ENCODE measurements at places on chromosomes 13 and 19.
A peak's percentile ranks its signal among the peaks of the same experiment; 100 is the strongest.

DNA sequence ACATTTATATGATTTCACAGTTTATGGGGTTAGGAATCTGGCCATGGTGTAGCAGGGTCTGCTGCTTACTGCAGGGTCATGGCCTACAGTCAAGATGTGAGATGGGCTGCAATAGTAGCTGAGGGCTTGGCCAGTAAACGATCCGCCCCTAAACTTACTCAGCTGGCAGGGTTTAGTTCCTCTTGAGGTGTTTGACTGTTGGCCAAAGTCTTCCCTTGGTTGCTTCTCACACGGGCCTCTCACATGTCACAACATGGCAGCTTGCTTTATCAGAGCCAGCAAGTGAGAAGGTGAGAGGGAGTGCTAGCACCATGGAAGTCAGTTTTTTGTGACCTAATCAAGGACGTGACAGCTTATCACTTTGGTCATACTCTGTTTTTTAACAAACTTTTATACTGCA, 77.1 kb downstream of the DNAJC3 start:
- DNase-seq: no peak

GRCh38 chr19:17420475-17420924, 653 bp downstream of the MVB12A start:
- DNase-seq: peak; percentile 51

DNA sequence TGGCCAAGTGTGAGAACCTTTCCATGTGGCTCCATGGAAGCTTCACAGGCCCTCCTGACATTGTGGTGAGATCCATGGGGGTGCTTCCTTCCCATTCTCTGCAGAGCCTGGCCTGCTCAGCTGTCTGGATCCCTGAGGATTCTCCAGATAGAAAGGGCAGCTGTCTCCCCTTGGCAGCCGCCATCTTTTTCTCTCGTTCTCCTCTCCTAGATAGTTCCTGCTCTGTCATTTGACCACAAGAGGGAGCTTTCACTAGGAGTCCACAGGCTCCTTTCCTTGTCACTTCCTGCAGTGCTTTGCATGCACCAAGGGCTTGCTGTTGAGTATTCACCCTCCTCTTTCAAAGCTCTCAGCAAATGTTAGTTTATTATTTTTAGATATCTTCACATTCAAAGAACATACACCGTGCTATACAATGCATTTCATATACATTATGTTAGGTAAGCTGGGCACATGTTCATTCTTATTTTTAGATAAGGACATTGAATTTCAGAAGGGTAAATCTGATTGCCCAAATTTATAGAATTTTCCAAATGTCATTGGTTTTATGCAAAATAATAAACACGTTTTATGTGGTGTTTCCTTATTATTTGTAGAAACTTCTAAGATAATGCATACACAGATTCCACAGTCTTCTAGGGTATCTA, 133.2 kb downstream of the FRY start:
- DNase-seq: peak; percentile 64

DNA sequence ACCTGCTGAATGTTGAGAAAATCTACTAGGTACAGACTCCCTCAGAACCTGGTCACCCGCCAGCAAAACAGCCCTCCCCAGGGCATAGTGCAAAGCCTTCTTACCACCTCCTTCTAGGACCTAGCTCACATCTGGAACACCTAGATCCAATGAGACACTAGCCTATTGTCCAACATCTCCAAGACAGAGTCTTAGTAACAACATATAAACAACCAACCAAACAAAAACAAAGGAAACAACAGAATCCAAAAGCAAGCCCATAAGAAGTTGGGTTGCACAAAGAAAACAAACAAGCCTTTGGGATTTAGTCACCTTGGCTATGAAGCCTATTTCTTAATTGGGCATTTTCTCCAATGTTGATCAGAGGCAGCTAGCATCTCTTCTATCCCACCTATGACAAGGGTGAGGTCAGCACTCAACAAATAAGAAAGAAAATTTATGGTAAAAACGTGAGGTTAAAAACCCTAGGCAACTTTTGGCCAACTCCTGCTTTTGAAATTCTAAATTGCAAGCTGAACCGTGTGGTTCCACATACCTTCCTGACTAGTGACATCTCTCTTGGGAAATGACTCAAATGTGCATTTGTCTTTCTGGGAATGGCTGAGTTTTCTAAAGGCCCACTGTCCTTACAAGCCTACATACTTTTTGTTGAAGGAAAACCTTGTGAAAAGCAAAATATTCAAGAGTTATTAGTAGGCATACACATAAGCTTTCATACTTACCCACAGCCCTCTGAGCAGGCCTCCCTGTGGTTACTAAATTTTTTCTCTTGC, 66.7 kb downstream of the FAM216B start:
- DNase-seq: no peak

DNA sequence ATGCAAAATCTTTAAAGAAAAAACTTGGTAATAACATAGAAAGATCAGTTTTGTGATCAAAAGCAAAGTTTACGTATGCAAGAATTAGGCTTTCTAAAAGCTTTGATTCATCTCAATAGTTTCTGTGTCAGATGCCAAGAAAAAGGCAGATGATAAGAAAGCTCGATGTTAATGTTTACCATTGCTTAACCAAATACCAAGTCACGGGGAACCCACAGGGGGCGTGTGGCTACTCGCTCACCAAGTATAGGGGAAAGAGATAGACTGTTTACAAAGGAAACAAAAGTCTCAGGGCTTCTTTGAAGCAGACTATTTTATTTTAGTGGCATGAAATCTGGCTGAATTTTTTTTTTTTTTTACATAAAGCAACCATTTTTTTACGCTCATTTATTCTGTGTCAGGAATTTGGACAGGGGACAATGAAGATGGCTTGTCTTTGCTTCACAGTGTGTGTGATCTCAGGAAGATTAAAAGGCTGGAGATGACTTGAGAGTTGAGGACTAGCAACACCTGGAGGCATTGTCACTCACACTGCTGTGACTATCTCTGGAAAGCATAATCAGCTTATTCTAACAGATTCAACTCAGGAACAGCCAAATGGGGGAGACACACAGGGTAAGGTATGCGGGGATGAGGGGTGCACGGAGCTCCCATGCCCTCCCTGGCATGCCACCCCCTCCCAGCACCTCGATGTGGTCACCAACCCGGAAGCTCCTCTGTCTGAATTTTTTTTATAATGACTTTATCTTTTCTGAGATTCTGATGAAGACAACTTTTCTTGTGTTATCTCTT, 24.9 kb downstream of the RCBTB1 start:
- DNase-seq: peak; percentile 12

DNA sequence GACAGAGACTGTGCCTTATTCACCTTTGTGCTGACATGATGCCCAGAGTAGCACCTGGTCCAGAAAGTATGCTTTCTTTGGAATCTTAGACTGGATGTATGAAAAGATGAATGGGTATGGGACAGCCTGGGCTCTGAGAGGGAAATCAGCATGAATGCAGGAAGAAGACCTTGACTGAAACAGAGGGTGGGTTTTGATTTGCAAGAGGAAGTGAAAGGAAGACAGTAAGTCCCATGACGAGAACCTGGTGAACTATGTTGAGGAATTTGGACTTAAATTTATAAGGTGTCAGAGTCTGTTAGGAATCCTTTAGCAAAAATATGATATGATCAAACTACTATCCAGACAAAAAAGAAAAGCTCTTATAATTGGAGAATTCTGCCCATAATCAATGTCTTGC, 301.9 kb downstream of the SPRY2 start:
- DNase-seq: no peak
